ENCODE measurements at places on chromosomes 5 and 9.

GRCh38 chr5:127406326-127407121, 110.9 kb upstream of the PRRC1 start:
- no peak for DNase-seq

DNA sequence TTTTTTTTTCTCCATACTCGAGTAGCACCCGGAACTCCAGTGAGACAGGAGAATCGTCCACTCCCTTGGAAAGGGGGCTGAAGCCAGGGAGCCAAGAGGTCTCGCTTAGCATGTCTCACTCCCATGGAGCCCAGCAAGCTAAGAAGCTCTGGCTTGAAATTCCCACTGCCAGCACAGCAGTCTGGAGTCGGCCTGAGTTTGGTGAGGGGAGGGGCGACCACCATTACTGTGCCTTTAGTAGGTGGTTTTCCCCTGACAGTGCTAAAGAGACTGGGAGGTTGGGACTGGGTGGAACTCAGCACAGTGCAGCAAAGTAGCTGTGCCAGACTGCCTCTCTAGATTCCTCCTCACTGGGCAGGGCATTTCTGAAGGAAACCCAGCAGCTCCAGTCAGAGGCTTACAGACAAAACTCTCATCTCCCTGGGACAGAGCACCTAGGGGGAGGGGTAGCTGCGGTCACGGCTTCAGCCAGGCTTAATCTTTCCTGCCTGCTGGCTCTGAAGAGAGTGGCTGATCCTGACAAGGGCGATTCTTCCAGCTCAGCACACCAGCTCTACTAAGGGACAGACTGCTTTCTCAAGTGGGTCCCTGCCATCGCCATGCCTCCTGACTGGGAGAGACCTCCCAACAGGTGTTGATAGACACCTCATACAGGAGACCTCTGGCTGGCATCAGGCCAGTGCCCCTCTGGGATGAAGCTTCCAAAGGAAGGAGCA, 414.5 kb upstream of the ZNF608 start:
- DNase-seq, result no peak

DNA sequence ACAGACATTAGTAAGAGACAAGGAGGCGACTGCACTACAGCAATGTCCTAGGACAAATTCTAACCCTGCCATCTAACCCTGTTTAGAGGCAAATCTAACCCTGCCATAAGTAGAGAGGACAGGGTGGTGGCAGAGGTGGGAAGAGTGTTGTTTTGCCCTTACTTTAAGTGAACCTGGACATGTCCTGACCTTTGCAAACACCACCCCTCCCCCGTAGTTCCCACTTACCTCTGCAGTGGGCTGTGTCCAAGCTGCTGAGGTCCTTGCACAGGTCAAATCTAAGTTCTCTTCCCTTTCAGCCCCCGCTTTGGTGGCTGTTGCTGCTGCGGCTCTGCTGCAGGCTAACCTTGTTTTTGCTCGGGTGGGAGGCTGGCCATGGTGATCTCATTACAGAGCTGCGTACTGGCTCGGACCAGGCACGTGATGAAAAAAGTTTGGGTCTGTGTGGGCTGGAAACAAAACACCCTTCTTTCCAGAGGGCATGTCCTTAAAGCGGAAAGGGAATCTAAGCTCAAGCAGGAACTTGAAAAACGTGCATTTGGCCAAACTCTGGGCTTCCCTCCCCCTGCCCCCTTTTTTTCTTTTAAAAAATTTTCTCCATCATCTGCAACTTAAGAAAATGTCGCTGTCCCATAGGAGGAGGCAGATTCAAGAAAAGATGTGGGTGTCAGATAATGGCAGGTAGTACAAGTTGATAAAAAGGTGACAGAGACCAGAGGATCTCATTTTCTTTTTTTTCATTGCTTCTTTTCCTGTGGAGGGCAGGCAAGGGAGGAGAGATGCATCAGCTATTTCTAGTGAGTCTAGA, at the start of gene FAXDC2:
Gene FAXDC2, minus strand, starts transcription at position 349 of the 808 bp plus-strand sequence. CDS start 12,425 bp downstream, outside the sequence.
- DNase-seq, result no peak

GRCh38 chr5:165015126-165015525, 1509.7 kb downstream of the MAT2B start:
- DNase-seq, result no peak

- DNase-seq, result no peak
These were observed 257.8 kb downstream of the PLK2 start for GRCh38 chr5:58201922-58202648.

- no peak for DNase-seq
These were observed 90.2 kb downstream of the TMEM174 start for GRCh38 chr5:73263001-73263710.

Measured in NCI-H1930 (cell line).